ENCODE measurements at places on chromosomes 2 and 18. TPM values are rescaled to one million over a fixed set of nuclear protein-coding genes. Genes with fewer than 3 reads are reported as not detected.
A peak's percentile ranks its signal among the peaks of the same experiment; 100 is the strongest.

- no peak for DNase-seq
Observed at GRCh38 chr2:165120740-165121467, 82.9 kb downstream of the SCN3A start.

DNA sequence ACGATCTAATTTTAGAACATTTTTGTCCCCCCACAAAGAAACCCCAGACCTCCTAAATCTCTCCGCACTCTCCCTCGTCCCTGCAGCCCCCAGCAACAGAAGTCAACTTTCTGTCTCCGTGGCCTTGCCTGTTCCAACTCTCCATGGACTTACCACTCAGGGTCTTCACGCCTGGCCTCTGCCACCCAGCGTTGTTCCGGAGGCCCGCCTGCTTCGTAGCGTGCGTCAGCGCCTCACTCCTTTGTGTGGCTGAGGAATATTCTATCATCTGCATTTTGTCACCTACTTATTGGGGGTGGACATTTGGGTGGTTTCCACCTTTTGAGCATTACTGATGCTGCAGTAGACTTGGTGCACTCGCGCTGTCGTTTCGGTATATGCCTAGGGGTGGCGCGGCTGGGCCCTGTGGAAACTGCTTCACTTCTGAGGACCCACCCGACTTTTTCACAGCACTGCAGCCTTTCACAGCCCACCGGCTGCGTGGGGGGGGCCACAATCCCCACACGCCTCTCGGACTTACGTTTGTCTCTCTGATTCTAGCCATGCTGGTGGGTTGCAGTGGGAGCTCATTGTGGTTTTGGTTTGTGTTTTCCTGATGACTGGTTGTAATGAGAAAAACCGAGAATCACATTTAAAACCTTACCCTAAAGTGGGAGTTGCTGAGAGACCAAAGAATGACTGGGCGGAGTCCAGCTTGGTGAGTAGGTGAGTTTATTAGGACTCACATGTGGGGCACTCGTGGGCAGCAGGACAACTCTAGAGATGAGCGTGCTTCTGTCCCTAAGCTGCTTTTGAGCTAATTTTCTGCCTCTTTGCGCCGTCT lies 1.4 kb upstream of the HSBP1L1 start:
- DNase-seq, result no peak

DNA sequence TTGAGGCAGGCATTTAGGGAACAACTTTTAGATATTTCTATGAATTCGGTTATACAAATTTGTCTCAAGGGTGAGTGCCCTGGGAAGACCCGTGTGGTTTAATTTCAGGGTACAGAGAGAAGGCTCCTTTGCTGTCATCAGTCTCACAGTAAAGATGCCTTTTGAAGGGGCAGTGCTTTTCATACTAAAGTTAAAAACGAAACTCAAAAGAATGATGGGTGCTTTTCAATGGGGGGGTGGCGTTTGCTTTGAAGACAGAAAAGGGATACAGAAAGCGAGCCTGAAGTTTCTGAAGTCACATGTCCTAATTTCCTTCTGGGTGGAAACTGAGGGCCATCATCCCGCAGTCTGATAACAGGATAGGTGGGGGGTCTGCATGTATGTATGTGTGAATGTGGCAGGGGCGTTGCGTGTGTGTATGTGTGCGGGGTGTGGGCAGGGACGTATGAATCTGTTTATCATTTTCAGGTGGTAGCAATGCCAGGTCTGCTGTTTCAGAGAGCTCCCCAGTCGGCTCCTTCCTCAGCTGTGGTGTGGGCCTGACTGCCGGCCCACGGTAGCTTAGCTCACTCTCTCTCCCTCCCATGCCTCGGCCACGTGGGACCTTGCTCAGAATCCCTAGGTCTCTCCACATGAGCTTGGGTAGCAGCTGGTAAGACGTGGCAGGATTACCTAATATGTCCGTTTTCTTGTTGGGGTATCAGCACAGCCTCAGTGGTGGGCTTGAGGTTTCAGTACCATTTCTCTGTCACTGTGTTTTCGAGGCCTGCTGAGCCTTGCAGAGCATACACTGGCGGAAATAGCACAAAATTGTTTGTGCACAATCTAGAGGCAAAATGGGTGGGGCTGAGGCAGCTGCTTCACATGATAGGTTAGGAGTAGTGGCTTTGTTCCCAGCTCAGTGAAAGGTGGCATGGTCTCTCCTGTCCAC lies 32.7 kb downstream of the ARHGAP25 start:
- no peak for DNase-seq

Gene SPATS2L
- polyA plus RNA-seq, result 193 TPM

GRCh38 chr2:32262105-32262504 lies 2.6 kb downstream of the NLRC4 start:
- DNase-seq, result no peak

GRCh38 chr2:105140240-105140568 lies 101.3 kb upstream of the GPR45 start:
- no peak for DNase-seq

Gene GPR35
- polyA plus RNA-seq, result 1.3 TPM

Gene PROKR1
- 1.8 TPM for polyA plus RNA-seq

DNA sequence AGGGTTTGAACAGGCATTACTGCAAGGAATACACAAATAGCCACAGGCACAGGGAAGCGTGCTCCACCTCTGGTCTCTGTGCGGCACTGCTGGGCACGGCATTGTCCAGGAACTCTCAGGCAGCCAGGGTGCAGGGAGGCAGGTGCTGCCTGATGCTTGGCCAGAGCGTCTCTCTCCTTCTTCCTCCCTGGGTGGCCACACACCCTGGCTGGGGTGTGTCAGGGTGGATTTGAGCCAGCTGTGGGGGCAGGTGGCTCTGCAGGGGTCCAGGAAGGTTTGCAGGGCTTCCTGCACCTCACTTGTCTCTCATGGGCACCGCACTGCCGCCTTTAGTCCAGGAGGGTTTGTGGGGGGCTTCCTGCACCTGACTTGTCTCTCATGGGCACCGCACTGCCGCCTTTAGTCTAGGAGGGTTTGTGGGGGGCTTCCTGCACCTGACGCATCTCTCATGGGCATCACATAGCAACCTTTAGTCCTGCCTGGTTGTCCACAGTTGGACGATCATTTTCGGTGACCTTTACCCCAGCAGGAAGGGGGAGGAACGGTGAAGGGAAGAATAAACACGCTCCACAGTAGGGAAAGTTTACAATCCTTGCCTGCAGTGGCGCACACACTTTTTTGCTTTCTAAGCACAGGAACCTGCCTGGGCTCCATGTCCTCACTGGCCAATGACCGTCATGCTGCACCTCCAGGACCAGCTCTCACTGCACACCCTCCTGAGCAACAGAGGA lies 332.9 kb downstream of the EIPR1 start:
- DNase-seq, result no peak

DNA sequence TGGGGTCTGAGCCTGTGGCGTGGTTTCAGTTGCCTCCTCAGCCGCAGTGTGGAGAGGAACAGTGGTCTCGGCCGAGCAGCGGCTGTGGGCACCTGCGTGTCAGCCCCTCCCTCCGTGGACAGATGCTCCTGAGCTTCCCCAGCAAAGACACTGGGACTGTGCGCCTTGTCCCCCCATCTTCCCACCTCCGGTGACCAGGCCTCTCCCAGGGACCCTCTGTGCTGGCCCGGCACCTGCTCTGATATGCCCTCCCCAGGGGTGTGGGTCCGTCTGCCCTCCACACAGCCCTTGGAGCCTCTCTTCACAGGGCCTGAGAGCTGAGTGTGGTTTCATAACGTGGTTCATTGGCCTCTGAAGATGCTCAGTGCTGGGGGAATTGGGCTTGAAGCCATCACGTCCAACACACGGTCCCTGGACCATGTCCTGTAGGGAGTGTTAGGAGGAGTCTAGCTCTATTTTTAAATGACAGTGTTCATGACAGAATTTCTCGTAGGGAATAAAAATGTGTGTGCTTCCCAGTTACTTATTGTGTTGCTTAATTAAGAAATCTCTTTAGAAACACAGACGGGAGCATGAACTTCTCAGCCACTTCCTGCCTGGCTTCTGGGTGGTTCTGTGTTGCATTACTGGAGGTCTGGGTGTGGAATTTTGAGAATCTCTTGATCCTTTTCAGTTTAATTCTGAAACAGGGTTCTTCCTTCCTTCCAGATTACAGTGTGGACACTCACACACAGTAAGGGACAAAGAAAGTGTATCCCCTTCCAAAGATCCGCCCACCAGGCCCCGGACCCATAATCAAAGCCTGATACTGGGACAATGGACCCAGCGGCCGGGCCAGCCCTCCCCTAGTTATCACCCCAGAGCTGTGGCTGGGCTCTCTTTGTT lies 110.7 kb downstream of the NFATC1 start:
- no peak for DNase-seq

GRCh38 chr2:158799181-158799580 lies 4.1 kb downstream of the DAPL1 start:
- DNase-seq, result no peak

Gene SGPP2
- 1.3 TPM for polyA plus RNA-seq

GRCh38 chr2:105738658-105739241 lies 6.0 kb upstream of the NCK2 start:
- DNase-seq, result no peak

- DNase-seq, result no peak
Observed at GRCh38 chr18:24095976-24096375, 42.9 kb upstream of the CABYR start.

Gene NAT8
- not detected for polyA plus RNA-seq

DNA sequence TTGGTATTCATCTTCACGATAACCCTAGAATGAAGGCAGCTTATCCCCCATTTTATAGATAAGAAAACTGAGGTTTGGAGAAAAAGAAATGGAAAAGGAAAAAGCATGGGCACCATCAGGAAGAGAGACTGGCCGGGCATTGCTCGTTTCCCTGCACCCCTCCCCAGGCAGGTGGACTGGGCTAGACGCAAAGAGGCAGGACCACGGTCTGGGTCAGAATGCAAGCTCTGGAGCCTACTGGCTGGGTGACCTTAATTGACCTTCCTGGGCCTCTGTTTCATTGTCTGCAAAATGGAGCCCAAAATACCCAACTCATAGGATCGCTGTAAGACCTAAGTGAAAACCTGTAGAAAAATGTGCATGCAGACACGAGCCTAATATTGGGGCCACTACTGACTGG lies 135.3 kb upstream of the GLI2 start:
- no peak for DNase-seq

DNA sequence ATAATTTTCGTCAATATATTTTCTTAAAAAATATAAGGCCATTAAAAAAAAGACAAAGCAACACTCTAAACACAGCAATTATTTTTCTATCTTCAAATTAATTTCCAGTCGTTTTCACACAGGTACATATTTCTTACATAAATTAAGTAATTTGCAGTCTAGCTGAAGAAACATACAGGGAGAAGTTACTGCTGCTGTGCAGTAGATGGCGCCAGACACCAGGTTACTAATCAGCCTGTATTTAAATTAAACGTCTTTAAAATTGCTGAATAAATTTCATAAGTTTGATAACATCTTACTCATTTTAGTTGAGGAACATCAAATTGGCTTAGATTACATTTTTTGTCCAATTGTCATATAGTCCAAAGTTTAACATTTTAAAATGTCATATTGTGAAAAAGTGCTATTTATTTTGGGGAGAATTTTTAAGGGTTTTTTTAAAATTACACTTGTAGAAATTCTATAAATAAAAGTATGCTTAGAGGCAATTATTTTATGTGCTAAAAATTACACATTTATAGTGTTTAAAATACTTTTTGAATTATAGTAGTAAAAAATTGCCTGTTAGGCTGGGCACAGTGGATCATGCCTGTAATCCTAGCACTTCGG lies 88.4 kb downstream of the PMAIP1 start:
- DNase-seq, result peak; percentile 67

- no peak for DNase-seq
Observed at GRCh38 chr2:164164602-164165001, 428.8 kb upstream of the FIGN start.

GRCh38 chr18:6363216-6363615 lies 51.5 kb downstream of the L3MBTL4 start:
- no peak for DNase-seq

DNA sequence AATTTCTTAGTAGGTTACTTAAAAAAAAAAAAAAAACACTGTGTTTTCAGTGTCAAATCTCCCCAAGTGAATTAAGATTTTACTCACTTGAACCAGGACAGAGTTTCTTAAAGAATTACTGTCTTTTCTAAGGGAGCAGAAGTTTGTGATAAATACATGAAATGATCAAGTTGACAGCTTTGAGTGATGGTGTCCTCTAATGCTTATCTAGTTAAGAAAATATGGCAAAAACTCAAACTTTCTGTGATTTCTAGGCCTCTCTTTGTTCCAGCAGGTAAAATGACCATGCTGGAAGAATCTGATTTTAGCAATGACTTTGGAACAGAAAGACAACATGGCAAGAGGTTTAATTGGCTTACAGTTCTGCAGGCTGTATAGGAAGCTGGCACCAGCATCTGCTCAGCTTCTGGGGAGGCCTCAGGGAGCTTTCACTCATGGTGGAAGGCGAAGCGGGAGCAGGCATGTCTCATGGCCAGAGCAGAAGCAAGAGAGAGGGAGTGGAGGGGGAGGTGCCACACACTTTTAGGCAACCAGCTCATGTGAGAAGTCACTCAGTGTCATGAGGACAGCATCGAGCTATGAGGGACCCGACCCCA lies 6.6 kb downstream of the MAPRE2 start:
- no peak for DNase-seq

DNA sequence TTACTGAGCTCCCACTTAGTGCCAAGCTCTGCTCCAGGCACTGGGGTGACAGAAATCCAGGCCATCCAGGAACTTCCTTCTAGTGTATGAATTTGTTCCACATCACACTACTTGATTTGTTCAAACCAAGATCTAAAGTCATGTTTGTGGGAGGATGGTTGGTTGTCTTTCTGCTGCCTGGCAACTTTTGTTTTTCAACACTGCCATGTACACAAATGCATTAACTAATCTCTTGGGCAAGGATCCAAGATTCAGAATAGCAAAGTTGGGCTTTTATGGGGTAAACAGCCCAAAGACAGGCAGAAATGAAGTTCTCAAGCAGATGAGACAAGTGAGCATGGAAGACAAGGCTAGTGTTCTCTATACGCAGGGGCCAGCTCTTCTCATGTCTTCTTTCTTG lies 53.4 kb upstream of the PROKR1 start:
- DNase-seq, result no peak

- no peak for DNase-seq
Observed at GRCh38 chr2:238854246-238854645, 6.4 kb downstream of the TWIST2 start.
